Stimulated activated CD4-positive, alpha-beta T cell treated with anti-CD3 and anti-CD28 coated beads, Interleukin-2, amount 100 ng/mL, for 24 hours (primary cell): ENCODE measurements at places on chromosomes 12 and 14.
A peak's percentile ranks its signal among the peaks of the same experiment; 100 is the strongest.

GRCh38 chr12:112907415-112908157 is 824 bp downstream of the OAS1 start:
- DNase-seq, result no peak

- DNase-seq, result peak; percentile 60
These were observed 496 bp downstream of the PPP2R5C start for GRCh38 chr14:101761881-101762529.

DNA sequence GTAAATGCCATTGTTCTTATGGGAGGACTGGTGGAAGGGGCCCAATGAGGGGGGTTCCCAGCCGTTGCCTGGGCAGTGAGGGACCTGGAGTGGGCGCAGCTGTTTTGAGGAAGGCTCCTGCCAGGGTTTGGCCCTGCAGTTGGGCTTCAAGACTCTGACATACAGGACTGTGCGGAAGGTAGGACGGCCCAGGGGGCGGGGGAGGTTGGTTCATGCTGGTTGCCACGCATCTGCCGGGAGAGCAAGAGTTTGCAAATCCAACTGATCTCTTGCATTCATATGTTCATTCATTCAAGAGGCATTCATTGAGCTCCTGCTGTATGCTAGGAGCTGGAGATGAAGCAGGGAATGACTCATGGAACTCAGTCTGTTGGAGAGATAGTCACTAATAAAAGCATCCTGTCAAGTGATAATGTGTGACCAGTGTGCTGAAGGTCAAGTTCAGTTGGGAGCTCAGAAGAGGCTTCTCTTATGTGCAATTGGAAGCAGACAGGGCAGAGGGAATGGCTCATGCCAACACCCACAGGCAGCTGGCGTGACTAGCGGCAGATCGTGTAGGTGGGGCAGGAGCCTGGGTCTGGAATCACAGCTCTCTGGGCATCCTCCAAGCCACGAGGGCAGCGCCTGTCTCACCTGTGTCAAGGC is 7.8 kb downstream of the SH2B3 start:
- DNase-seq, result no peak

GRCh38 chr12:92034858-92035401 is 110.7 kb downstream of the BTG1 start:
- peak; percentile 41 for DNase-seq

DNA sequence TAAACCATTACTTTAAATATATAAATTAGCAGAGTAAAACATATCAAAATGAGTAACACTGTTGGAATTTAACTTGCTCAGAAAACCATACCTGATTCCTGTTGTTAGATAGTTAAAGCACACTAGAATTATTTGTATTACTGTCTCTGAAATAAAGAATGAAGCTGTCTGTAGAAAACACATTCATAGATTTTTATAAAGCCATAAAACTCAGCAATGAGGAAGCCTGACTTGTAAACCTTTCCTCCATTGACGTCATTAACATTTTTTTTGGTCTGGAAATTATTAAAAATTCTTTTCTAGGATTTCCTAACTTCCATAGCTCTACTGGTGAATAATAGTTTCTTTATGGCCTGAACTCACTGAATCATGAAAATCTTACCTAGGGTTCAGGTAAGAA is 147.6 kb downstream of the BRMS1L start:
- no peak for DNase-seq

GRCh38 chr14:53893374-53893773 is 63.3 kb downstream of the BMP4 start:
- no peak for DNase-seq

DNA sequence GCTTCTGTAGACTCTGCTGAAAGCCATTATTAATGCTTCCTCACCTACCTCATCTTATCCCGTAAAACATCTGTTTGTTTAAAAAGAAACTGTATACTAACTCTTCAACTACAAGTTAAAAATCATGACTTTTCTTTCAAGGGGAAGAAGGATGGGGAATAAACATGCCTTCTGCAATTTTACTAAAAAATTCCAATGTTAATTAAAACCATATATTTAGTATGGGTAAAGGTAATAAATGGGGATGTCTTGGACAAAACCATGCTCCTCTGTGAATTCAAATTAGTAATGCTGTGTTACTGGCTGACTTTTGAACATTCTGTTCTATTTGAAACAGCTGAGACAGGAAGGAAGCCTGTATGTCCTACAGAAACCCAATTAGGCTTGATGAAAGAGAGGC is 311.1 kb upstream of the DIO2 start:
- no peak for DNase-seq

DNA sequence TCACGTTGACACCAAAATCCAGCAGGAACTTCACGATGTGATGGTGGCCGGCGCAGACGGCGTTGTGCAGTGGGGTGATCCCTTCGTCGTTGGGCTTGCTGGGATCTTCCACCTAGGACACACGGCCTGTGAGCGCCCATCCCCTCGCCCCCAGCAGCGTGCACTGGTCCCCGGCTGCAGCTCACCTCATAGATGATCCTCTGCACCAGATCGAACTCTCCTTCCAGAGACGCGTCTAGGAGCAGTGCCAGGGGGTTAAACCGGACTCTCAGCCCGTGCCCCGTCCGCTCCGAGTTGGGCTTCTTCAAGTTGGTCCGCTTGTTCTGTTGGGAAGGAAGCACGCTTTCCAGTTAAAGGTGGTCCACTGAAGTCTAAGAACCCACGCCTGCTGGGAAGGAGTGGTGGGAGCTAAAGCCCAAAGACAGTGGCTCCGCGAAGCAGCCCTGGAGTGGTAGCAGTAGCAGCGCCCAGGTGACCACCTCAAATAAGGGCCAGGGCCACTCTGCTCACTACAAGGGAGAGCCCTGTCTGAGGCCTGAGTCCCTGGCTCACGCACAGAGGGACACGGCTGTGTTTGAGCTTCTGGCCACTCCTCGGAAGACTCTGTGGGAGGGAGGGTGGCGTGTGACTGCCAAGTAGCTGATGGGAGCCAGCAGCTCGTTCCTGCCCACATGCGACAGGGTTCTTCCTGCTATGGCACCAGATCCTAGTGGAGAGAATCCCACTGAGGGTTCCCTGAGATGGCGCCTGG is 23.3 kb downstream of the ZFYVE21 start:
- no peak for DNase-seq

GRCh38 chr12:111448846-111449790 is 43.4 kb downstream of the SH2B3 start:
- DNase-seq, result no peak

DNA sequence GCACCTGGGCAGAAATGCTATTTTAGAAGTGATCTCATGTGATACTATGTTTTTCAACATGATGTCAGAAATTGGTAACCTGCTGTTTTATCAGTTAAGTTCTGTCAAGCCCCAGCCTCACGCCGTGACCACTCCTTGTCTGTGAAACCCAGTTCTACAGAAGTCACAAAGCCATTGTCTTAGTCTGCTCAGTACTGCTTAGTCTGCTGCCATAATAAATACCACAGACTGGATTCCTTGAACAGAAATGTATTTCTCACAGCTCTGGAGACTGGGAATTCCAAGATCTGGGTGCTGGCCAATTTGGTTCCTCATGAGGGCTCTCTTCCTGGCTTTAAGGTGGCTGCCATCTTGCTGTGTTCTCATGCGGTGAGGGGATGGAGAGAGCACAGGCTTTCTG is 176.9 kb downstream of the PRKCH start:
- no peak for DNase-seq

- no peak for DNase-seq
These were observed 71.4 kb downstream of the RIC8B start for GRCh38 chr12:106845902-106846301.

DNA sequence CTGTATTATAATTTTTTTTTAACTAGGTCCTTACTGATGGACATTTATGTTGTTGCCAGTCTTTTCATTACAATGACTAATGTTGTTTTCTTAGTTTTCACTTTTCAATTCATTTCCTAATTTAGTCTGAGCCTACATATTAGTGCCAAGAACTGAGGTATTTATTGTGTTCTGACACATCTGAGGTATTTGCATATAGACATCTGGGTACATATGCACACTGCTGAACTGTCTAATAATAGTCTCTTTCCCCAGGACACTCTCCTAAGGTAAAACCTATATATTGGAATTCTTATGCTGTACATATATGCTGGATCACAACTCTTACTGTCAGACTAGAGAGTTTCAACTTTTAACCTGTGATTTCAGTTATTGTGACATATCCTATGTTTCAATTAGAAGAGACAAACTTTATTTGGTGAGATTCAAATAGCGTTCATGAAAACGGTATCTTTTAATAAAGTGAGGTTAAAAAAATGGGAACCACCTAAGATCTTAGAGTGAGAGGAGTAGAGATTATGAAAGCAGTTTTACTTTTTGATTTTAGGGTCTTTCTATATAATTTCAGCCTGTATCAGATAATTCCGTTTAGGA is 263.2 kb downstream of the RAD51B start:
- no peak for DNase-seq

DNA sequence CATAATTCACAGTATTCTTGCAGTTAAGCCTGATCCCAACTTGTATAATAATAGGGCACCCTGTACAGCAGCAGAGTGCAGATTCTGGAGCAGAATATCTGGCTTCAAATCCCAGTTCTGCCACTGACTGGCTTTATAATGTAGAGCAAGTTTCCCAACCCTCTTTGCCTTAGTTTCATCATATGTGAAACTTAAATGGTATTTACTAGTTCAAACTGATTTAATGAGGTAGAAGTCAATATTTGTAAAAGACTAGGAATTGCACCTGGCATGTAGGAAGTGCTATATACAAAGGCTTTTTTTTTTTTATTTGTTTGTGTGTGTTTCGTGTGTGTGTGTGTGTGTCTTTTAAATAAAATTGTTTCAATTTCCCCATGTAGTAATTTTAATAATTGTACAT is 125.9 kb downstream of the CCER1 start:
- DNase-seq, result no peak

- no peak for DNase-seq
These were observed 227.9 kb downstream of the GPHN start for GRCh38 chr14:66735853-66736252.

DNA sequence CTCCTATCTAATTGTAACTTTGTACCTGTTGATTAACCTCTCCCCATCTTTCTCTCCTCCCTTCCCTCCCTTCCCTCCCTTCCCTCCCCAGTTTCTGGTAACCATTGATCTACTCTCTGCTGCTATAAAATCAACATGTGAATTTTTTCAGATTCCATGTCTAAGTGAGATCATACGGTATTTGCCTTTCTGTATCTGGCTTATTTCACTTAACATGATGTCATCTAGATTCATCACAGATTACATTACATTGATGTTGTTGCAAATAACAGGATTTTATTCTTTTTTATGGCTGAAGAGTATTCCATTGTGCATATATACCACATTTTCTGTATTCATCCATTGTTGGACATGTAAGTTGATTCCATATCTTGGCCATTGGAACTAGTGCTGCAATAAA is 68.0 kb upstream of the FBXO33 start:
- DNase-seq, result no peak

DNA sequence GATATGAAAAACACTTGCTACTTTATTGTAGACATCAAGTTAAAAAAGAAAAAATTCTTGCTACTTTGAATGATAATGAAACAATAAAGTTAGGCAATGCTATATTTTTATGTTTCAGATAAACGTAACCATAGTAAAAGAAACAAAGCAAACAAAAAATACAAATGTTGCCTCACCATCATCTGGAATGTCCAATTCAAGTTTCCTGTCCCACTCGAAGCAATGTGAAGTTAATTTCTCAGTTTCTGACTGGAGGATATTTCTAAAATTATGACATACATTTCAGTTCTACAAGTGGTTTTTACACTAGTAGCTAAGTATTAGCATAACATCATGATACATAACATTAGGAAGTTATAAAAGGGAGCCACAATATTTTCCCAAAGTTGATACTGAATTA is 20.9 kb downstream of the DLGAP5 start:
- DNase-seq, result no peak

GRCh38 chr14:50601394-50601793 is 41.4 kb downstream of the ATL1 start:
- no peak for DNase-seq
